ENCODE measurements at places on chromosomes 1 and 21. TPM values are rescaled to one million over a fixed set of nuclear protein-coding genes. Genes with fewer than 3 reads are reported as not detected.

GRCh38 chr1:180280617-180281016 is 50.6 kb downstream of the LHX4 start:
- H3K36me3 ChIP-seq = peaks cover 22% of the 10 kb centered on the region
- no peak for DNase-seq
- no peak overlapping the region for H3K4me3 ChIP-seq
- H3K27me3 ChIP-seq = no peaks in the 10 kb centered on the region
- H3K4me1 ChIP-seq = peaks cover 10% of the 10 kb centered on the region

GRCh38 chr1:180889325-180889724 is 23.4 kb upstream of the KIAA1614 start:
- H3K4me1 ChIP-seq = no peaks in the 10 kb centered on the region
- H3K36me3 ChIP-seq = peaks cover 4% of the 10 kb centered on the region
- no peak overlapping the region for H3K27ac ChIP-seq

DNA sequence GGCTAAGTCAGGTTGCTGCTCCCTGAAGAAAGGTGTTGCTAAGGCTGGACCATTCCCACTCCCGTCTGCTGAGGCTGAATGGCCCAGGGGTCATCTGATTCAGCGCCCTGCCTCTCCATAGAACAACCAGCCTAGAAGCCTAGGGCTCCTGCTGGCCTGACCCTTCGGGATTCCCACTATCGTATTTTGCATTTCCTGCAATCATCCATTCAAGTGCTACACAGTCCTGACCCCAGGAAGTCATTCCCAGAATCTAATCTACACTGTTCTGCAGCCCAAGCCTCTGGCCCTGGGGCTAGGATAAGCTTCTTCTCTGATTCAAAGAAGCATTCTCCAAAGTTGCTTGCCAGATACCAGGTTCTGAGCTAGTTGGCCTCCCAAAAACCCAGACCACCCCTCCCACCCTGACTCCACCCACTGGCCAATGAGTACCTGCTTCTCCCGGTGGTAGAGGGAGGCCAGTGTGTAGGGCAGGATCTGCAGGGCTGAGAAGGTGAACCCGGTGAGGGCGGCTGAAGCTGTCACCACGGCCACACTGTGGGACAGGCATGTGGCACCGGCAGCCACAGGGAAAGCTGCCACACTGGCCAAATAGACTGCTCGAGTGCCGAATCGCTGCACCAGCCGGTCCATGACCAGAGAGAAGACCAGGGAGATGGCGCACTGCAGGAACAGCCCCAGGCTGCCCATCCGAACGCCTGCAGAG is 18.7 kb downstream of the SLC45A3 start:
- H3K27me3 ChIP-seq = no peaks in the 10 kb centered on the region
- H3K36me3 ChIP-seq = peaks cover 40% of the 10 kb centered on the region
- no peak overlapping the region for H3K27ac ChIP-seq
- DNase-seq = no peak
- peaks cover 5% of the 10 kb centered on the region for H3K4me1 ChIP-seq
- H3K4me3 ChIP-seq = no peak overlapping the region

GRCh38 chr1:18722270-18722669 is 91.6 kb downstream of the PAX7 start:
- H3K27ac ChIP-seq = no peak overlapping the region
- no peaks in the 10 kb centered on the region for H3K36me3 ChIP-seq
- DNase-seq = no peak
- peaks cover 19% of the 10 kb centered on the region for H3K27me3 ChIP-seq
- no peaks in the 10 kb centered on the region for H3K4me1 ChIP-seq
- H3K4me3 ChIP-seq = no peak overlapping the region

- no peak for DNase-seq
- H3K27me3 ChIP-seq = no peaks in the 10 kb centered on the region
- H3K4me1 ChIP-seq = no peaks in the 10 kb centered on the region
- no peaks in the 10 kb centered on the region for H3K36me3 ChIP-seq
Observed at GRCh38 chr1:110888049-110888448, 15.1 kb downstream of the CD53 start.

DNA sequence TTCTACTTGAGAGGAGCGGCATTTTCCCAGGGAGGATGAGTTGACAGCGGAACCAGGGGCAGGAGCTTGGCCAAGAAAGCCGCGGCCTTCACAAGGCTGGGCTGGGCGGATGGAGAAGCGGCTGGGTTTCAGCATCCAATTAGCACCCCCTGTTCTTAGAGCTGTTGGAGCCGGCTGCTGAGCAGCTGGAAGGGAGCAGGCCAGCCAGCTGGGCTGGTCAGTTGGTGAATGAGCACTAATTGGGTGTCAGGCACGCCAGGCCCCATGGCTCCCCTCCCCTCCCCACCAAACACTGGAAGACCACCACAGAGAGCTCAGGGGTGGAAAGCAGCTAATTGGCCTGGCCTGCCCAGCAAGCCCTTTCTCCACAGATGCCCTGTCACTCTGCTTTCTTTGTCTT is 245.6 kb downstream of the RRAGC start:
- no peaks in the 10 kb centered on the region for H3K4me1 ChIP-seq
- no peak overlapping the region for H3K27ac ChIP-seq
- no peaks in the 10 kb centered on the region for H3K27me3 ChIP-seq
- no peak for DNase-seq
- H3K4me3 ChIP-seq = no peak overlapping the region

Gene KCTD3
- 39.3 TPM for total RNA-seq

Gene SERPINC1
- not detected for total RNA-seq

GRCh38 chr1:154263465-154264332 is 8.7 kb upstream of the HAX1 start:
- H3K27ac ChIP-seq = no peak overlapping the region
- no peak overlapping the region for H3K4me3 ChIP-seq
- peaks cover 37% of the 10 kb centered on the region for H3K36me3 ChIP-seq
- DNase-seq = no peak
- no peaks in the 10 kb centered on the region for H3K27me3 ChIP-seq
- no peaks in the 10 kb centered on the region for H3K4me1 ChIP-seq

Gene SPATA17
- total RNA-seq = 0.44 TPM

GRCh38 chr1:187943606-187944403 is 1115.1 kb downstream of the PLA2G4A start:
- H3K27ac ChIP-seq = no peak overlapping the region
- H3K4me3 ChIP-seq = no peak overlapping the region
- DNase-seq = no peak
- no peaks in the 10 kb centered on the region for H3K4me1 ChIP-seq

Gene LCE3E
- total RNA-seq = not detected

- no peak for DNase-seq
- no peak overlapping the region for H3K27ac ChIP-seq
- peaks cover 2% of the 10 kb centered on the region for H3K4me1 ChIP-seq
- no peak overlapping the region for H3K4me3 ChIP-seq
- no peaks in the 10 kb centered on the region for H3K36me3 ChIP-seq
Observed at GRCh38 chr1:232904566-232904965, 45.8 kb upstream of the NTPCR start.

Gene G0S2
- total RNA-seq = 0.26 TPM

- H3K4me3 ChIP-seq = no peak overlapping the region
- no peaks in the 10 kb centered on the region for H3K4me1 ChIP-seq
- H3K36me3 ChIP-seq = no peaks in the 10 kb centered on the region
- no peaks in the 10 kb centered on the region for H3K27me3 ChIP-seq
- H3K27ac ChIP-seq = no peak overlapping the region
Observed at GRCh38 chr21:29557200-29557599, 258.5 kb downstream of the BACH1 start.

DNA sequence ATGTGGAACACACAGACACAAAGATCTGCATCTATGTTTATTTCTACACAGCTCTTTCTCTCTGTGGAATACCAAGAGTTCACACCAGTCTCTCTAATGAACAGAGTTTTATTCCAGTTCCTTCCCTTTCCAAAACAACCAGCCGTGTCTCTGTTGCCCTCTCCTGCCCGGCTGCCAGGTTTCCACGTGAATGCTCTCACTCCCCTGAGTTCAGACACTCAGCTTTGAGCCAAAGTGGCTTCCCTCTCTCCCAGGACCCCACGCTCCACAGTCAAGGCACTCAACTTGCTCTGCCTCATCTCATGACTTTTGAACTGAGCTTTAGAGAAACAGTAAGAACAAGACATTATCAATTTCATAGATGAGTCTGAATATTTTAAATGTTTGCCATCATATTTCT is 488.9 kb downstream of the SMYD3 start:
- no peak for DNase-seq
- no peak overlapping the region for H3K27ac ChIP-seq
- no peak overlapping the region for H3K4me3 ChIP-seq
- H3K4me1 ChIP-seq = no peaks in the 10 kb centered on the region
- no peaks in the 10 kb centered on the region for H3K36me3 ChIP-seq

DNA sequence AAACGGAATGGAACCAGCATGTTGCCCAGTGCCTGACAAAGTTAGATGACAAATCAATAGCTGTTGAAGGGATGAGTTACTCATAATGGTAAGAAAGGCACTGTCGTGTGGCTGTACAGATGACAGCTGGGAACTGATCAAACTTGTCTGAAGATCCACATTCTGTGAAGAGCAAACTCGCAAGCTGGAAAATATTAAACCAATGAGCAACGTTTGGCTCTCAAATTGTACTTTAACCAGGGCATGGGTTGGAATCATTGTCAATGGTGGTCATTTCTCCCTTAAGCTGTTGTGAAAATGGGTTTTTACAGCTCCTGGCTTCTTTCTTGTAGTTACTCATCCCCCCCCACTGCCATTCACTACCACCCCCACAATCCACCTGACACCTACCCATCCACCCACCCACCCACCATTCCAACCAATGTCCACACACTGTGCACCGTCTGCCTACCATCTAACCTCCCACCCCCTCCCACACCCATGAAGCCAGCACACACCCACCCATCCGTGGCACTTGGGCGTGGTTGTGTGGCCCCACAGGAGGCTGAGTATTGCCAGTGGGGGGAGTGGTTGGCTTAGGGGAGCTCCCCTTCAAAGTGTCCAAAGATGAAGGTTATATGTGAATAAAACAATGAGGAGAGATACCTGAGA is 46.7 kb downstream of the CLDN14 start:
- no peak overlapping the region for H3K4me3 ChIP-seq
- H3K27ac ChIP-seq = no peak overlapping the region
- DNase-seq = no peak
- no peaks in the 10 kb centered on the region for H3K27me3 ChIP-seq

Gene PRKAA2
- total RNA-seq = 4.0 TPM

Gene DYNLT4
- total RNA-seq = not detected

Gene KRTAP13-2
- not detected for total RNA-seq

DNA sequence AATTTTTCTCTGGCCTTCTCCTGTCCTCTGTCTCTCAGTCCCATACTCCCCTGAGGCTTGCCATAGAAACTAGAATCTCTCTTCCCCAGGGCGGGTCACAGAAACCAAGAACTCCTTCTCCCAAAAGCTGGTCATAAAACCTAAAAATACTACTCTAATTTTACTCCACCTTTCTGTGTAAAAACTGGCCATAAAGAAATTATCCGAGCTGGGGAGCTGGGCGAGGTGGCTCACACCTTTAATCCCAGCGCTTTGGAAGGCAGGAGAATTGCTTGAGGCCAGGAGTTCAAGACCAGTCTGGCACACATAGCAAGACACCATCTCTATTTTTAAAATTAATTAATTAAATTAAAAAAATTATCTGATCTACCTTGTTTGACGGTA is 3.0 kb downstream of the ALG14 start:
- H3K27ac ChIP-seq = no peak overlapping the region
- no peak for DNase-seq
- H3K4me3 ChIP-seq = no peak overlapping the region

DNA sequence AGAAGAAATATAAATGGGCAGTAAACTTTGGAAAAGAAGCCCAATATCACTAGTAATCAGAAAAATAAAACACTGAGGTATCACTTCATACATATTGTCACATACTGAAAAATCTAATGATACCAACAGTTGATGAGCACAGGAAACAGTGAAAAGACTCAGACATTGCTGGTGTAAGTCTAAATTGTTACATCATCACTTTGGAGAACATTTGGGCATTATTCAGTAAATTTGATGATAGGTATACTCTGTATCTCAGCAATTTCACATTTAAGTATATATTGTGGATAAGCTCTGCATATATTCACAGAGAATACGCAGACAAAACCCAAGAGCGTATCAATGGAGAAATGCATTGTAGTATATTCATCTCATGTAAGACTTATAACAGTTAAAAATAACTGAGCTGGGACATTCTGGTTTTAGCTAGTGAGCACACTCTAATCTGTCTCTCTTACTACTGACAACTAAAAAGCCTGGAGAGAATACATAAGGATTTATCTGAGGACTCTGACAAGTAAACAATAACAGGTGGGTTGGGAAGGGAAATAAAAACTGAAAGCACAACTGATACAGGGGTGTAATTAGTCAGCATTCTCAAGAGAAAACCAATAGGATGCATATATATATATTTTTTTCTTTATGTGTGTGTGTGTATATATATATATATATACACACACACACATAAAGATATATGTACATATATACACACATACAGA is 212.7 kb upstream of the JUN start:
- no peak overlapping the region for H3K27ac ChIP-seq
- no peaks in the 10 kb centered on the region for H3K4me1 ChIP-seq
- H3K4me3 ChIP-seq = no peak overlapping the region
- no peak for DNase-seq

Gene TBX15
- total RNA-seq = not detected

DNA sequence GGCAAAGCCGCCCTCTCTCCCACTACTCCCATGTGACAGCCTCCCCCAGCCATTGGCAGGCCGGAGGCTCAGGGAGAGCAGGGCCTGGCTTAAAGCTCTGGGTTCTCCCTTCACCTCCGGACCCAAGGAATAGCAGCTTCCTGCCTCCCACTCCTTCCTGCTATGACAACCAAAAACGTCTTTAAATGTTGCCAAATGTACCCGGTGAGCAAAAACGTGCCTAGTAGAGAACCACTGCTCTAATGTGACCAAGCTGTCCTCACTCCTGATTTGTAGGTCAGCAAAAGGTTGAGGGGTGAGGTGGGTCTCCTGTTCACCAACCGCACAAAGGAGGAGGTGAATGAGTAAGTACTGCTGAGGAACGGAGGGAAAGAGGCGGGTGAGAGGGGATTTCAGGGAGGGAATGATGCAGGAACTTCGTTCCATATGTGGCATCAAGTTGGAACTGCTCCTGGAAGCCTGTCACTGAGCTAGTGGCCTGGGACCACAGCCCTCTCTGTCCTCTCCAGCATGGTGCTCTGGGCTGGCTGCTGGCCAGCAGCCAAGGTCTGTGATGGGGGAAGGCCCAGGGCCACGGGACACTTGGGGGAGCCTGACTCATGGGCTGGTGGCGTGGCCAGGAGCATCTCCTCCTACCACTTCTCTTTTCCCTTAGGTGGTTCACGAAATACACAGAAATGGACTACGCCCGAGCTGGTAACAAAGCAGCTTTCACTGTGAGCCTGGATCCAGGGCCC is 5.7 kb downstream of the MRTO4 start:
- no peak overlapping the region for H3K27ac ChIP-seq
- no peaks in the 10 kb centered on the region for H3K27me3 ChIP-seq
- peaks cover 69% of the 10 kb centered on the region for H3K36me3 ChIP-seq
- DNase-seq = no peak
- no peak overlapping the region for H3K4me3 ChIP-seq

DNA sequence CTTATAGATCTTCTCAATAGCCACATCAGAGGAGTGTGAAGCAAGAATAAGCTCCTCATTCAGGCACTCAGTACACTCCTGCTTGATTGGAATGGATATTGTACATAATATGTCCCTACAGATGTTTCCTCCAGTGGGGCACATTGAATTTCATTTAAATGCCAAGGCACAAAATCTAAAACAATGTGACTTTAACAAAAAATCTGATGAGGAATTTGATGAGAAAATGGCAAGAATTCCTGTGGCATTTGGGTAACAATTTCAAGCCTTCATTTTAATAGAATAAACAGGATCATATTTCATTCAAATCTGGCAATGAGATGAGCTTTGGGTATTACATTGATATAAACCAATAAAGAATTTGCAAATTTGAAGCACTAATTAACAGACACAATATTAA is 307.7 kb upstream of the PKN2 start:
- no peak overlapping the region for H3K27ac ChIP-seq
- no peak for DNase-seq
- H3K27me3 ChIP-seq = no peaks in the 10 kb centered on the region
- no peaks in the 10 kb centered on the region for H3K36me3 ChIP-seq
- no peak overlapping the region for H3K4me3 ChIP-seq
- no peaks in the 10 kb centered on the region for H3K4me1 ChIP-seq

Gene DONSON
- 37.9 TPM for total RNA-seq
